ENCODE measurements at places on chromosomes 1 and 21.

- DNase-seq: no peak
These were observed 446 bp upstream of the DEPDC1 start for GRCh38 chr1:68497358-68497698.

GRCh38 chr21:30733026-30733425, 14.0 kb downstream of the KRTAP21-2 start:
- no peak for DNase-seq

GRCh38 chr1:66761221-66761620, 9.0 kb downstream of the DYNLT5 start:
- no peak for DNase-seq

GRCh38 chr1:164443166-164443565, 115.8 kb upstream of the PBX1 start:
- no peak for DNase-seq

- DNase-seq: no peak
These were observed 150.1 kb downstream of the PLXNA2 start for GRCh38 chr1:208093754-208094719.

- no peak for DNase-seq
These were observed 332.5 kb upstream of the NRIP1 start for GRCh38 chr21:15397258-15397657.

GRCh38 chr1:145889722-145890121, 4.1 kb upstream of the ANKRD35 start:
- peak; percentile 66 for DNase-seq

- DNase-seq: no peak
These were observed 744 bp downstream of the MIER1 start for GRCh38 chr1:66925558-66925910.

GRCh38 chr21:43274022-43274945, 105.5 kb downstream of the CRYAA start:
- DNase-seq: no peak

GRCh38 chr1:29385966-29386365, 149.6 kb downstream of the PTPRU start:
- DNase-seq: no peak

GRCh38 chr1:116832308-116832931, 77.3 kb upstream of the PTGFRN start:
- no peak for DNase-seq

DNA sequence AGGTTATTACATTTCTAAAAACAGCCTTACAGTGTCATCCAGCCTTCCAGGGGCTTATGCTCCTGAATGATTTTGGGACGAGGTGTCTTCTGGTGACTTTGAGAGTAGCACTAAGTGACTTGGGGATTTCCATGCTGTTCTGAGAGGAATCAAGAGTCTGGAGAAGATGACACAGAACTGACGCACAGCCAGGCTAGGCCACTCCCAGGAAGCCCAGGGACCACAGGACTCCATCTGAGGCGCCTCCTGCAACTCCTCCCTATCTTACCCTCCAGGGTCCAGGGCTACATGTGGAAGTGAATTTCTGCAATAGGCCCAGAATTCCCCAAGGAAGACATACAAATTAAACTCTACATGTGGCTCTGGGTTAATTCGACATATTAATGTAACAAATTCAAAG, 92.5 kb downstream of the SLC25A24 start:
- no peak for DNase-seq

GRCh38 chr1:243748706-243749283, 101.2 kb downstream of the AKT3 start:
- DNase-seq: peak; percentile 1

DNA sequence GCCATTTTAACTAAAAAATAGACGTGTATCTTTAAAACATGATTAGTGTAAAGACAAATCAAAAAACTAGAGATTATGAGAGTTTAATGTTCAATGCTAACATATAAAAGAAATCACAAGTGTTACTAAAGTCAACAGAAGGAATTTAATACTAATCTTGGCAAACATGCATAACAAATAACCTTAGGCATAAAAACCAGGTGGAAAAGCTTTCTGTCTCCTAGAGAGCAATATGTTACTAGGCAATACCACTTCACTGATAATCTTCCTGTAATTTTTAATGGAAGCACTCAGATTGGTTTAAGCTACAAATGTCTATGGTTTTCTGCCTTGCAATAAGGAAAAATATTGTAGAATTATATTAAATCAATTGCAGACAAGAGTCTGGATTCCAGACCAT, 121.9 kb downstream of the NME7 start:
- DNase-seq: no peak

DNA sequence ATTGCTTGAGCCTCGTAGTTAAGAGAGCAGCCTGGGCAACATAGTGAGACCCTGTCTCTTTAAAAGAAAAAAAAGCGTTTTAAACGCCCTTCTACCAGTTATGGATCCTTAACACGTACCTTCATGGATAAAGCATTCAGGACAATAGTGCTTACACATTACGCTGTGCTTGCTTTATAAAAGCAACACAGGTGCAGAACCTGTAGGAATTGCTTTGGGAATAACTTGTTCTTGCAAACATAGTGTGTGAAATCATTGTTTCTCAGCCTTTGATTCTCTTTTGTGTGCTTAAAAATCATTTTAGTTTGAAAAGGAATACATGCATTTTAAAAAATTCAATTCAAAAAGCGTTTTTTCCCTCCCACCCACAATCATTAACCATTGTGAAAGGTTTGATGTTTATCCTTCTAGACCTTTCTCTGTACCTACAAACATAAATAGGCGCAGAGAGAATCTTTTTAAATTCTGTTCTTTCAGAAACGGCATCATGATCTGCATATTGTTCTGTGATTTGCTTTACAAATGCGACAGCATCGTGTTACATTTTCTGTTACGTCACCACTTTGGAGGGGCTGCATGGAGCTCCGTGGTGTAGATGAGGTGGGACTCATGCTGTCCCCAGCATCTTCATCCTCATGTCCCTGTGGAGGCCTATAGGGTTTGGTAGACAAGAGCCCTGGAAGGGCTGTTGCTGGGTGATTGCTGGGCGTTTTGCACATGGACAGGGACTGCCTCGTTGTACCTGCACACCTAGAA, 54.6 kb downstream of the SPSB1 start:
- no peak for DNase-seq

DNA sequence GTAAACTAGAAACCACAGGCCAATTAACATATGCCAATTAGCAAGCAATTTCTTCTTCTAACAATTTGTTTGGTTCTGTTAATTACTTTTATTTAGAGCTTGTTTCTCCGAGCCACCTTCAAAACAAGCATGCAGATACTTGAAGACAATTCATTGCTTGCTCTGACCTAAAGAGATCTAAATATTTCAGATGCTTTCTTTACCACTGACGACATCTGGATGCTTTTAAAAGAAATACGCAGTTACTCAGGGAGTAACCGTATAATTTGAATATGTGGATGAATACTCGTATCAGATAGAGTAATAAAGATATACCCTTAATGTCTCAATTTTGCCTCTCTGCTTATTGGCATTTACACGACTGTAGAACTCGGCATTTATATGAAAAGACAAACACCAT, 390.0 kb downstream of the DISC1 start:
- no peak for DNase-seq

GRCh38 chr1:110540891-110541685, 22.1 kb upstream of the KCNA10 start:
- DNase-seq: no peak

GRCh38 chr21:29649406-29649814, 290.4 kb downstream of the GRIK1 start:
- no peak for DNase-seq

DNA sequence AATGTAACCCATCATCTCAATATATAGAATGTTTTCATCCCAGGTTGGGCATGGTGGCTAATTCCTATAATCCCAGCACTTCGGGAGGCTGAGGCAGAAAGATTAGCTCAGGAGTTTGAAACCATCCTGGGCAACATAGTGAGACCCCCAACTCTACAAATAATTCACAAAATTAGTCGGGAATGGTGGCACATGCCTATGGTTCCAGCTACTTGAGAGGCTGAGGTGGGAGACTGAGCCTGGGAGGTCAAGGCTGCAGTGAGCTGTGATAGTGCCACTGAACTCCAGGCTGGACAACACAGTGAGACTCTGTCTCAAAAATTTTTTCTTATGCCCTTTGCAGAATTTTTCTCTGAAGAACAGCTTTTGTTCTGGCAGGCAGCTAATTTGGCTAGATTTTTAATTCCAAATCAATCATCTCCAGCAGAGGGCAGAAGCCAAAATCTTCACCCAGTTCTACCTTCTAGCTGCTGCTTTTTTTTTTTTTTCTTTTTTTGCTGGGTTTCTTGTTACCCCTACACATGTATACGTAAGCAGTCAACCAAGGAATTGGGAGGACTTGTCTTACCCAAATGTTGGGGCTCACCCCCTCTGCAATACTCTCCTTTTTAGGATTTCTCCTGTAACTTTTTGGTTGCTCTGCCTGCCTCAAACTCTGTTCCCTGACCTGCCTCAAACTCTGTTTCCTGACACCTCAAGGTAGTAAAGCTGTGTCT, 2.7 kb upstream of the RAD54L start:
- no peak for DNase-seq

- no peak for DNase-seq
These were observed 250.0 kb downstream of the FOXD2 start for GRCh38 chr1:47687631-47688460.

- no peak for DNase-seq
These were observed 31.8 kb downstream of the RAB4A start for GRCh38 chr1:229302740-229303139.

DNA sequence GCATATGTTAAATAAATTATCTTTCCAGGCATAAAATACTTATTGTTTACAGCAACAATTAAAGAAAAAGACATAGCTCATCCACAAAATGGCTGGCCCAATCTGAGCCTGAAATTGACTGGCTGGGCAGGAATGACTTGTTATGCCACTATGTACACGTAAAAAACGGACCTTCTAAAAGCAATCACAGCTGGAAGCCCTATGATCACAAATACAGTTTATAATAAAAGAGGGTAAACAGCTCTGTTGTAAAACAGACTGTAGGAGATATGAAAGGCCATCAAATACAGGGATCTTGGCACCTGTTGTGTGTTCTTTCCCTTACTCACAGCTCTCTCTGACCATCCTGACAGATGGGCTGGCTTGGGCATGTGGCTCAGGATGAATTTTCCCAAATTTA, 70.5 kb upstream of the DMRTA2 start:
- DNase-seq: no peak

GRCh38 chr1:81679942-81680341, 120.8 kb upstream of the ADGRL2 start:
- no peak for DNase-seq

GRCh38 chr1:164660775-164661174, 101.8 kb downstream of the PBX1 start:
- peak; percentile 70 for DNase-seq

- no peak for DNase-seq
These were observed 6.2 kb upstream of the KCNK2 start for GRCh38 chr1:215076322-215076721.

GRCh38 chr1:11046270-11046566, 821 bp downstream of the MASP2 start:
- no peak for DNase-seq

DNA sequence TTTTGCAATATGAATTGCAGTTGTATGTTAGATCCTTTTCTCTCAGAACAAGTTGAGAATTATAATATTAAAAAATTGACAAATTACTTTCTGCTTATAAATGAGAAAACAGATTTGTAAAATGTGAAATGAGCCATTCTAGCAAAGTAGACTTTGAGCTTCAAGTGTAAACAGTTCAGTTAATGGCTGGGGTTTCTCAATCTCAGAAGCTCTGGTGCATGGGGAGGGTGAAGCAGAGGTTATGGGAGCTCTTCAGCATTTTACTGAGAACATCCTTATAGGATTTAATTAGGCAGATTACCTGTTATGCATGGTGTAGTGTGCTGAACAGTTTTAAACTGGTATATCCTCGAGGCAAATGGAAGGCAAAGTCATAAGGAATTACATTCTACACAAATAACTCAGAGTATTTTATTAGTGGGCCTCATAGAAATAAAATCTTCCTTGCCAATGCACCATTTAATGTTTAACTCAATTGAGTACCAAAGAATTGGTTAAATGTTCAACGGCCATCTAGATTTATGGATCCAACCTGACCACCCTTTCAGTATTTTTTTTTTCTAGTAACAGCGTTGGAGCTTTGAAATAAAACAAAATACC, 1143.6 kb upstream of the ADGRL2 start:
- no peak for DNase-seq

- no peak for DNase-seq
These were observed 7.3 kb downstream of the GSTM5 start for GRCh38 chr1:109719337-109719837.

- DNase-seq: no peak
These were observed 75.1 kb upstream of the PTGFRN start for GRCh38 chr1:116834595-116834994.

DNA sequence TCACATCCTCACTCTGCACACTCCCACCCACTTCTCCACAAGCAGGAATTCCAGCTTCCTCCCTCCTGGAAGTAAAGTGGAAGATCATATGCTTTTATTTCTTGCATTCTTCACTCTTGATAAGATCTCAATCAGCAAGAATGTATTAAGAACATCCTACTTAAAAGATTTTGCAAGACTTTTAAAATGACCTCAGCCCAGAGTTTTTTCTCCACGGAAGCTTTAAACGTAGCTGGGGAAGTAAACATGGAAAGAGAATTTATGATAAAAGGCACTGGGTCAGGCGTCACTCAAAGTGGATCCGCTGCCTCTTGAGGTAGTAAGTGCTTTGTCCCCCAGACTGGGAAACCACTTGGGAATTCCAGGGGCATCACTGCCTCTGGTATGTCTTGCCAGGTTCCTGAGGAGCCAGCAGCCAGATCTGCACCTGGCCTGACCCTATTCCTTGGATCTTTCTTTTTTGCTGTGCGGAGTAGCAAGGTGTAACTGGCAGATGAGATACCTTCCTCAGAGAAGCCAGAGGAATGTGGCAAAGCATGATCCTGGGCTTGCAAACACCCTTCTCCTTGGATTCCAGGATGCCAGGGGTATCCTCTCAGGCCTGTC, 33.9 kb downstream of the CDK18 start:
- no peak for DNase-seq

GRCh38 chr1:160538985-160539651, 16.1 kb upstream of the SLAMF6 start:
- DNase-seq: no peak

GRCh38 chr21:24995216-24995615, 612.1 kb downstream of the MRPL39 start:
- no peak for DNase-seq

GRCh38 chr1:236292425-236292824, 10.7 kb upstream of the ERO1B start:
- no peak for DNase-seq

DNA sequence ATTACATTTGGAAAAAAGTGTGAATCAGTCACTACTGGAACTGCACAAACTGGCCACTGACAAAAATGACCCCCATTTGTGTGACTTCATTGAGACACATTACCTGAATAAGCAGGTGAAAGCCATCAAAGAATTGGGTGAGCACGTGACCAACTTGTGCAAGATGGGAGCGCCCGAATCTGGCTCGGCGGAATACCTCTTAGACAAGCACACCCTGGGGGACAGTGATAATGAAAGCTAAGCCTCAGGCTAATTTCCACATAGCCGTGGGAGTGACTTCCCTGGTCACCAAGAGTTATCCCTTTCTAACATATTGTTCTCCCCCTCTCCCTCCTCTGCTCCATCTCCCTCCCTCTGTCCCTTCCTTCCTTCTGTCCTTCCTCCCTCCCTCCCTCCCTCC, 47.7 kb upstream of the RHOU start:
- no peak for DNase-seq

Measured in NCI-H187 treated with DMSO at 0.1 percent for 48 hours (cell line).